ENCODE measurements at places on chromosomes 6 and 20. TPM values are rescaled to one million over a fixed set of nuclear protein-coding genes. Genes with fewer than 3 reads are reported as not detected.

DNA sequence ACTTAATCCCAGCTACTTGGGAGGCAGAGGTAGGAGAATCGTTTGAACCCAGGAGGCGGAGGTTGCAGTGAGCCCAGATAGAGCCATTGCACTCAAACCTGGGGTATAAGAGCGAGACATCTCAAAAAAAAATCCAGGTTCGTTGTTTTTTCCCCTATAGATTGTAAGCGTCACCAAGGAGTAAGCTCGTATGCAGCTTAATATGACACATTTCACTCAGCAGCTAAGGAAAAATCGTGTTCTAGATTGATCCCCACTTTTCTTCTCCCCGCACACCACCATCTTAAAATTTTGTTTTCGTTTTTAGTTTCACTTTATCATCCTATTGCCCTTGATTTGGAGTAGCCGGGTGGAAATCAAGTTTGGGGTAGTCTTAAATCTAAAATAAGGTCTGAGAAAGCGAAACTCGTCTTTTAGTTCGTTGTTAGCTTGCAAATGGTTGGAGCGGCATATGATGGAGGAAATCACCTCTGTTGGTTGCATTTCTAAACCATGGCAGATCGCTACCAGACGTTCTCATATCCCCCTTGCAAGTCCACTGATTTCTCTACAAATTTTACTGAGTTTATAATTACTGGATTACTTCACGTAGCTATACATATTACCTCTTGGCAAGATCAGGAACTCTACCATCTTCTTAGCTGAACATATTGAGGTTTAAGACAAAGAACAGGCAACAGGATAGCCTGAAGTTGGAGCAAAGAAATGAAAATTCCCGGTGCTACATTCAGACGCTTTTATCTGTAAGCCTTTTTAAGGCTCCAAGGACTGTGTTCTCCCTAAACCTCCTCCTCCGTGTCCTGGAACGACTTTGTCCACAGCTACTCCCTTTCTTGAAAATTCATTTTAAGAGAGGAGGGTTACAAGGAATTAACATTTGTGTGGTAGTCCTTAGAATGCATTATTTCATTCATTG, 91.1 kb upstream of the BTN3A2 start:
- H3K4me1 ChIP-seq = peaks cover 5% of the 10 kb centered on the region
- H3K27me3 ChIP-seq = no peaks in the 10 kb centered on the region
- H3K36me3 ChIP-seq = no peaks in the 10 kb centered on the region
- H3K27ac ChIP-seq = peak overlapping the region; percentile 95
- DNase-seq = no peak
- peak overlapping the region; percentile 61 for H3K4me3 ChIP-seq

GRCh38 chr6:168865-169455, 123.3 kb upstream of the DUSP22 start:
- H3K36me3 ChIP-seq = no peaks in the 10 kb centered on the region
- H3K4me1 ChIP-seq = no peaks in the 10 kb centered on the region
- H3K4me3 ChIP-seq = no peak overlapping the region
- H3K27me3 ChIP-seq = peaks cover 5% of the 10 kb centered on the region

DNA sequence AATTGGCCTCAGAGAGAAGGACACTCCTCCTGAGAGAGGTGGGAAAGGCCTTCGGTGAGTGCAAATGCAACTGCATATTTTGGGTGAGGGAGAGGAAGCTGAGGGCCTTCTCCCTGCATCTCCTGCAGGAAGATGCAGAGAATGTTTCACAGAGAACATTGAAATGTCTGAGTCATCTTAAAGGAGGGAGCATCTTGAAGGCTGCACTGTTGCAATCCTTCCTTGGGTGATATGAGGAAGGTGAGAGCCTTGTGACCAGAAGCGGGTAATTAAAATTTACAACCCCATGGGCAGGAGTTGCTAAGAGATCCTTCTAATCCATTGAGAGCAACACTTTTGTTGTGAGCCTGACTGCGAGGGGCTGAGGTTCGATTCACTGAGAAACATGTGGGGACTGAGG, 375.7 kb upstream of the MARCKS start:
- peak; percentile 28 for DNase-seq
- H3K27me3 ChIP-seq = no peaks in the 10 kb centered on the region
- no peak overlapping the region for H3K27ac ChIP-seq
- no peaks in the 10 kb centered on the region for H3K4me1 ChIP-seq
- H3K4me3 ChIP-seq = no peak overlapping the region

The CPXM1 gene
- total RNA-seq = 47.9 TPM

Measured in hepatocyte (in vitro differentiated cells).